ENCODE measurements at places on chromosomes 6 and 20.

DNA sequence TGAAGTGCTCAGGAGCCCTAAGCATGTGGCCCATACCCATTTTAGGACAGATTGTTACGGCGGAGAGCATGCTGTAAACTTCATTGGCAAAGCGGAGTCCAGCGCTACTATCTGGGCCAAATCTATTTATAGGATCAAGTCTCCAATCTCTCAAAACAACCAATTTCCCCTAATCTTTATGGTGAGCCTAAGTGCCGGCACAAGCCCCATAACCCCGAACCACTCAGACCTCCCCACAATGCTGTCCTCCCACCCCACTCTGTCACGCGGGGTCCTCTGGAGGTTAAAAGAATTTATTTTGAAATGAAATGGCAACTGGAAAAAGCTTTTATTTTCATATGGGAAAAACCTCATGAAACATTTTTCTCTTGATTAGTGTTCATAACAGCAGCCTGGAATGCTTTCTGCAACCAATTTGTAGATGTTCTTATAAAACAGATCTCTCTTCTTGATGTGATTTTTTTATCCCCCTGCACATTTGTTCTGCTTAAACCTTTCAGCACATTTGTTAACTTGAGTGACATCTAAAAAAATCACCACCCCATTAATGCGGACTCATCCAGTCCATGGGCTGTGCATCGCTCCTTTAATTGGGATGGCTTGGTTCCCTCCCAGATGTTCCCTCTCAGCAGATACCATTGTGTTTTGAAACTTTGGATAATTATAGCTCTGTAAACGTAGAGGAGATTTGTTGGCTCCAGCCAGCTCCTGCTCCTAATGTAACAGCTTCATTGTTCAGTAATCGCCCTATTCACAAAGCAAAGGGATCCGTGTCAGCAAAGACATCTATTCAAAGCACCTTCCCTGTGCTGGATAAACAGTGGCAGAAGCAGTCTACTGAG, 323.6 kb downstream of the CD83 start:
- DNase-seq, result no peak

GRCh38 chr6:160238761-160239751, 19.6 kb downstream of the SLC22A2 start:
- no peak for DNase-seq

- no peak for DNase-seq
Measured at GRCh38 chr6:56314683-56315523, 67.5 kb upstream of the COL21A1 start.

- DNase-seq, result no peak
Measured at GRCh38 chr6:32131439-32131948, 1.4 kb upstream of the FKBPL start.

DNA sequence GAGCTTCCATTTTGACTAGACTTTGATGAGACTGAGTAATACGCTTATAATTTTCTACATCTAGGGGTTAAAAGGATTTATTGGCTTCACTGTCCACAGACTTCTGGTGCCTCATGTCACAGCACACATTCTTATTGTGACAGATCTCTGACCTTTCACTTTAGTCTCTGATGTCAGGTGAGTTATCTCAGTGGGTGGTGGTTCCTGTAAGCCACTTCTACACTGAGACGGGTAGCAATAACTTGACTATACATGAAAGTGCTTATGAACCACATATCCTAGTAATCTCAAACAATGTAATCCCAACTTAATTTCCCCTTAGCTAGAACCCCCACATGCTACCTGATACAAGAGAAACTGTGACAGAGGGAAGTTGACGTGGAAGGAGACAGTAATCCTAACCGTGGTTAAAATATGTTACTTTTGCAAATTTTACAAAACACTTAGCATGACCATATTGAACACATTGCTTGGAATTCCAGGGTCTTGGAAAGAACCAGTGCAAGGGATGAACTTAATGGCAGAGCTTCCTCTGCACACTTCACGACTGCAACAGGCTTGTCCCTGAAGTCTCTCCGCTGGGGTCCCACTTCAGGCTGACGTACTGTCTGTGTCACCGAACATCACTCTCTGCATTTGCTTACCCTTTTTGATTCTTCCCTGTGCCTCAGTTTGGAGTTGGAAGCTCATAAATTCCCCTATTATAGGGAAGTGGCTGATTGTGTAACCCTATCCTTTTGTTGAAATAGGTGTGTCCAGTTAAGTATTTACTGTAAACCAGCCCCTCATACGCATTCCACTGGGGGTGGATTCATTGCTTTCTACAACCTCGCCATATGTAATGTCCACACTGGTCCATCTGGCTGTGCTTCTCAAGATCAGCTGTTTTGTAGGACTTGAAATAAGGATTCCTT, 6.4 kb upstream of the TRIM40 start:
- DNase-seq, result no peak

- peak; percentile 28 for DNase-seq
Measured at GRCh38 chr6:16752206-16752866, 8.9 kb downstream of the ATXN1 start.

DNA sequence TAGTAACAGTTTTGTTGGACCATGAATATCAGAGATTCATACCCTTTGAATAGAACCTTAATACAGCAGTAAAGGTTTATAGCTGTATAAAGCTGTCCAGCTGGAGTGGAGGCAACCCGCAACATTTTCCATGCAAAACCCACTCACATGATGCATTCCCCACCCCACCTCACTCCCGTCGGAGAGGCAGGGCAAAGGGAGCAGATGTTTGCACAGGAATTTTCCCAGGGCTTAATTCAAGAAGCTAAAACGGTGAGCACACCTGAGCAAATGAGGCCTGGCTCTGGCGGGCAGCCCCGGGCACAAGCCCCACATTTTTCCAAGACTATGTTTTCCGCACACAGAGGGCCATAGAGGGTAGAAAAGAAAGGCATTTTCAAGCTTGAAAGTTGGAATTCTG, 191.7 kb downstream of the FOXC1 start:
- DNase-seq, result no peak

DNA sequence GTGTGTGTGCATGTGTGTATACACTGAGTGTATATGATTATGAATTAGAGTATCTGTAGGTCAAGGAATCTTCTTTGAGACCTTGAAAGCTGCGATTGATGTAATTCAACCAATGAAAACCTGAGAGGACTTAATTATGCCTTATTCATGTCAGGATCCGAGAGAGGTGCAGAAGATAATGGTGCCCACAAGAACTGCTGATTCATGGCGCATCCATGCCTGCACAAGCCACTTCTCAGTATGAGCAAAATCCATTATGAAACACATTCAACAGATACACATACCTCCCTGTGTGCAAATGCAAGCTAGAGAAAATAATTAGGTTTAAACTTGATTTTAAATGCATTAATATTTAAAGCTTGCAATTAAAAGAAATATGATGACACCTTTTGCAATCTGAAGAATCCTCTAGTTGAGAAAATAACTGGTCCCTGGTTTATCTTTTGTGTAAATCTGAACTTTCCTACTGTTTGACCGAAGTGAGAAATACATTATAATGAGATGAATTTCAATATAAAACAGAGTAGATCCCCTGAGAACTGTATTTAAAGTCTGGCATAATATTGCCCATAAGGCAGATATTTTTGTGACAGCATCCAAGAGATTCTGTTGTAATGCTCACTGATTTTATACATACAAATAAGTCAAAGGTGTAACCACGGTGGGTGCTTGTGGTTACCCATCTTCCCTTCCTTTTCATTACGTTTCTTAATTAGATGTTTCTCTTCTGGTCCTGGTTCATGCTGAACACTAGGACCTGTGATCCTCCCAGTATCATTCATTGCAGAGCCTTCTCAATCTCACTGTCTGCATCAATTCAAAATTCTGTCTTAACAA, 45.6 kb downstream of the LY86 start:
- no peak for DNase-seq

- DNase-seq, result no peak
Measured at GRCh38 chr6:19440531-19440930, 396.6 kb upstream of the ID4 start.

- no peak for DNase-seq
Measured at GRCh38 chr6:73108949-73109348, 116.3 kb downstream of the KHDC1L start.

- DNase-seq, result no peak
Measured at GRCh38 chr6:106536851-106537250, 92.4 kb downstream of the RTN4IP1 start.

- no peak for DNase-seq
Measured at GRCh38 chr6:2505624-2506023, 245.1 kb downstream of the MYLK4 start.

DNA sequence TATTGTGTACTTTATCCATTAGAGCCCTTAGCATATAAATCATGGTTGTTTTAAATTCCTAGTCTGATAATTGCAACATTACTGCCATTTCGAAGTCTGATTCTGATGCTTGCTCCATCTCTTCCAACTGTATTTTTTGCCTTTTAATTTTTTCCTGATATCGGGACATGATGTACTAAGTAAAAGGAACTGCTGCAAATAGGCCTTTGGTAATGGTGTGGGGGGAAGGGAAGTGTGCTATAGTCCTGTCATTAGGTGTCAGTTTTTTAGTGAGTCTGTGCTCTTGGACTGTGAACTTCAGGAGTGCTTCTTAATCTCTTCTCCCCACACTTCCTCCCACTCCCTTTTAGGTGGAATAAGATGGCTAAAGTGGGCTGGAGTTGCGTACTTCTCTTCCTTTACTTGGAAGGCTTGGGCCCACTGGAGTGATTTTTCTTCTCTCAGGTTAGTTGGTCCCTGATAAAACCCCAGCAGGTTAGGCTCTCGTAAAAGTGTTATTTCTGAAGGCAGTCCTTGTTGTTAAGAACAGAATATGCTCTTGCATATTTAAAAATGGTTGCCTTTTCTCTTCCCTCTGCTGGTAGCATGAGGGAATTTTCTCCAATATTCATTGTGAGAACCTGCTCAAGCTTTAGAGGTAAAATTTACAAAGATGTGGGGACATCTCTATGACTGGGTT, 18.1 kb downstream of the STXBP5 start:
- DNase-seq, result no peak

DNA sequence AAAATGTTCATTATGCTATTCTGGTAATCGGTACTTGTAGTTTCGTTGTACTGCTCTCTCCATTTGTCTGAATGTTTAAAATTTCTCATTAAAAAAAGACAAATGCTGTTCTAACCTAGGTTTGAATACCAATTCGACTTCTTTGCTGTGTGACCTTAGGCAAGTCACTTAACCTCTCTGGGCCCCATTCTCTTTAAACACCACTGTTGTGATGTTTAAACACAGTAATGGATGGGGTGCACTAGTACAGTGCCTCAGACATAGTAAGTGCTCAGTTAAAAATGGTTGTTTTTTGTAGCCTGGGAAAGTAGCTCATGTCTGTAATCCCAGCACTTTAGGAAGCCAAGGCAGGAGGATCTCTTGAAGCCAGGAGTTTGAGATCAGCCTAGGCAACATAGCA, 138.5 kb downstream of the MRPL14 start:
- no peak for DNase-seq

DNA sequence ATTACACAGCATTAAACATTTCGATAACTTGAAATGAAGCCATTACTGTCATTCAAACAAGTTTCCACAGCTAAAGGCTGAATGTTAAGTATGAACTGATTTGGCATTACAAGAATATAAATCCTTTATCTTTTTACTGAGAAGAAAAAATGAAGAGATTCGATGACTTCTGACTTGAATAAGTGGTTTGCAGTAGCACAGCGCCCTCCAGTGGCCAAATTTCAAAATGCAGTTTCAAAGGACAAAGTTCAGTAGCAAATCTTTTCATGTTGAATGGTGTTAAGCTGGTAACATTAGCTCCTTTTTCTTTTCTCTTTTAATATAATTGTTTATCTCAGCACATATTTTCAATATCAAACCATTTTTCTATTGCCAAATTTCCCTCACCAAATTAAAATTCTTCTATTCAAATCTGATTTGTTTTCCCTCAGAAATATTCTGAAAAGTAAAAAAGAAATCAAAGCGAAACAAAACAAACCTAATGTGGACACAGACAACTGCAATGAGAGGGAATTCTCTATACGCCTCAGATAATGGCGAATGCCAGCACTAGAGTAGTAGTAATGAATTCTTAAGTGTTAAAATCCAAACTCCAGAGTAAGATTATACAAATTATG, 145.7 kb downstream of the BTBD9 start:
- peak; percentile 55 for DNase-seq

DNA sequence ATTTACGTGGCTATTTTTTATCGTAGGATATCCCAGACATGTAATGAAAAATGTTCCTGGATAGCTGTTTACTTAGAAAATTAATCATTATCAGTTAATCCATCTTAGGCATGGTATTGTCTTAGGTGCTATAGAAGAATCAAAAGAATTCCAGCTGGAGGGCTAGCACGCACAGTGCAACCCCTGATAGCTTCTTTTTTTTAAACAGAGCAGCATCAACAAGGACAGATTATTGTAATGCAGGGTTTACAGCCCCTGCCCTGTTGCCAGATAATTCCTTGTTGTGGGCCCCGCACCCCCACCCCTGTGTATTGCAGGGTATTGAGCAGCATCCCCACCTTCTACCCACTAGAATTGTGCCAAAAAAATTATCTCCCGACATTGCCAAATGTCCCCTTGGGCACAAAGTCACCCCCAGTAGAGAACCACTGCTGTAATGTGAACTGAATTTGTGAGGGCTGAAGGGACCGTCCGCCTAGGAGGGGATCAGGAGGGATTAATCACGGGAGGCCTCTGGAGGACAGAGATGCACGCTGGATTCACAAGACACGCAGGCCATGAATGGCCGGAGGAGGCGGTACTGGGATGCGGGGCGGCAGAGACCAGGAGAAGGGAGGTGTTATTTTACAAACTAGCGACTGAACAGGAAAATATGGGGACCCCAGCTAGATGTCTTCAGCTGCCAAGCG, 174.6 kb downstream of the ZDHHC14 start:
- DNase-seq, result no peak

- no peak for DNase-seq
Measured at GRCh38 chr6:106731843-106732160, 102.4 kb downstream of the QRSL1 start.

- no peak for DNase-seq
Measured at GRCh38 chr6:72464246-72464645, 157.6 kb upstream of the KCNQ5 start.

- no peak for DNase-seq
Measured at GRCh38 chr20:23437126-23437899, 2.2 kb upstream of the CSTL1 start.

DNA sequence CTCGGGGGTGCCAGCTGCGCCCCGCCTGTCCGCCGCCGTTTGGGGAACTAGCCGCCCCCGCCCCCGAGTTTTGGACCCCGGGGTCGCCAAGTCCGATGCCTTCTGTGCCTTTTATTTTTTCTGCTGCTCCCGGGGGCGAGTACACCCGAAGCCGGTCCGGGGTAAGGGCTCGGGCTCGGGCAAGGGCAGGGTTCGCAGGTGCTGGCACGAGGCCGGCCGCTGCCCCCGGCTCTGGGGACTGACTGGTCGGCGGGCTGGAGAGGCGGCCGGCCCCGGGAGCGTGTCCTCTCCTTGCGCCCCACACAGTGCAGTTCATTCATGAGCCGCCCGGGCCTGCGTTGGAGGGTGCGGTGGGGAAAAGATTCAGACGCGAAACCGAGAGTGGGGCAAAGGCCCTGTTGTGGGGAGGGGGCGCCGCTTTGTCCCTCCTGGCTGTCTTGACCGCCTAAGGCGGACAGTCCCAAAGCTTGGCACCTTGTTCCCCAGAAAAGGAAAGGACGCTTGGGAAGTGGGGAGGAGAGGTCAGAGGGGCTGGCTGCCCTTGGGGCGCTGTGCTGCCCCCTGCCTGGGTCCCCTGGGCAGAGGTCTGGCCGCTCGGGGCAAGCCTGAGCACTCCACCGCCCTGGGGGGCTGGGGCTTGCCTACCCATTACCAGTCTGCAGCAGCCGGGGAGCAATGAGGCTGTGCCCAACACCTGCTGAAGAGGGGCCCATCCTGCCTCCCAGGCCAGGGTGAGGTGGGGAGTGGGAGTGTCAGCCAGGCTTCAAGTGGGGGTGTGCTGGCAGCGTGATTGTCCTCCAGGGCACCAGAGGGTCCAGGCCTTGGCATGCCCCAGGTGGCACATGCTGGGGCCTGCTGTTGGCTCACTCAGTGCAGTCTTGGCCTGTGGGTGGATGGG, 915 bp downstream of the TMEM63B start:
- no peak for DNase-seq
